Astrocyte of the spinal cord (primary cell): ENCODE measurements at places on chromosomes 16 and 17.

DNA sequence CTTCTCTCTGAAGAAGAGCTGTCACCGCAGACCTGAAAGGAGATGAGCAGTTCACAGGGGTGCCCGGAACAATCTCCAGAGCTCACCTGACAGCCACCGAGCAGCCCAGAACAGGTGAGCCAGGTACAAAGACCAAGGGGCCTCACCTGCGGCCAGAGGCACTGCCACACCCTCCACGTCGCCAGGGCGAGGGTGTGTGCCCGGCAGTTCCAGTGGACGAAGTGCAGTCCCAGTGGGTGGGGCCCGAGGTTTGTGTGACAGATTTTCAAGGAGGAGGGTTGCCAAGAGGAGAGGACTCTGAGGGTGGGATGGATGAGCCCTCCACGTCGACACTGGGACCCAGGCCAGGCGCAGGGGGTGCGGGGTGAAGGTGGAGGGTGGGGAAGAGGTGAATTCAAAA lies 61.7 kb downstream of the SMPD3 start:
- DNase-seq: no peak

DNA sequence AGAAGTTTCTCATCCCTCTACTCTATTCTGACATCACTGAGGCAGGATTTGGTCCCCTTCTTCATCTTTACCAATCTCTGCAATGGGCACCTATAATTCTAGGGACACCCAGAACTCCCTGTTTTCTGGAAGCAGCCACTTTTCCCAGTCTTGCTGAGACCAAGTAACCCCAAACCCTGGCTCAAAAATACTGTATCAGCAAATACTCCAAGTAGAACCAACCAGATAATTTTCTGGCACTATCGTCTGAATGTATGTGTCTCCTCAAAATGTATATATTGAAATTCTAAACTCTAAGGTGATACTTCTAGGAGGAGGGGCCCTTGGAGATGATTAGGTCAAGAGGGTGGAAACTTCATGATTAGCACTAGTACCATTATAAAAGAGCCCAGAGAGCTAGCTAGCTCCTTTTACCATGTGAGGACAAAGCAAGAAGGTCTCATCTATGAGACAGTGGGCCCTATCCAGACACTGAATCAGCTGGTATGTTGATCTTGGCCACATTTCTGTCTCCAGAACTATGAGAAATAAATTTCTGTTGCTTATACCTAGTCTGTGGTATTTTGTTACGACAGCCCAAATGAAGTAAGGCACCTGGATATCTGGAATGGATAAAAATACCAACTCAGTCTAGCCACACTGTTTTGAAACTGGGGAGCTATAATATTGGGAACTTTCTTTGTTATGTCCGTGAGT lies 464.4 kb downstream of the CDH11 start:
- peak; percentile 71 for DNase-seq

DNA sequence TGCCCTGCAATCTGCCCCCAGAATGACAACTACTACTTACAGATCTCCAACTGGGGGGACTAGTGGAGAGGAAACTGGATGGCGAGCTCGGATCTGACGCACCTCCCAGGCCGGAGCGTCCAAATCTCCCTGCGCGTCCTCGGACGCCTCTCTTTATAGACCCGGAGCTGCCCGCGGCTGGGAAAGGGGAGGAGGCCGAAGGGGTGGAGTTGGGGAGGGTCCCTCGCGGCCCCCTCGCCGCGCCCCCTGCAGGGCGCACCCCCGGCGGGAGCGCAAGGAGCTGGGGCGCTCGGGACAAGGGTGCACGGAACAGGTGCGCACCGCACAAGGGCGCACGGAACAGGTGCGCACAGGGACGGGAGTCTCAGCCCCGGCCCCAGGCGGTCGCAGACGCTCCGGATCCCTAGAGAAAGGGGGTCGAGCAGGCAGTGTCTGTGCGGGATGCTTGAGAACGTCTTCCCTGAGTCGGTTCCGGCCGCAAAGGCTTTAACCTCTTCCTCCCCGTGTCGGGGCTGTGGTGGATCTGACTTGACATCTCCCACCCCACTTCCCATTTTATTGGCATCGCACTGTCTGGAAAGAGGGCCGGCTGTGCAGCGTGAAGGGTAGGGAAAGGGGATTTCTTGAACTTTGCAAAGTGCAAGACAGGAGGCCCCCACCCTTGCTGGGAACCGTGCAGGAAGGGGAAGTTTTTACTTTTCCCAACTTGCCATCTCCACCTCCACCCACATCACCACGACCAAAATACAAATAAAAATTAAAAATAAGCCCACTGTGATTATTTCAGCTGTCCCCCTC lies at the start of gene MYH11:
Gene MYH11, minus strand, starts transcription at position 128 of the 798 bp plus-strand sequence. CDS start 18,776 bp downstream, outside the sequence.
- DNase-seq: no peak

GRCh38 chr17:67400193-67400592 lies 23.1 kb downstream of the PITPNC1 start:
- peak; percentile 33 for DNase-seq

GRCh38 chr17:81821603-81822311 lies 11.3 kb downstream of the MCRIP1 start:
- DNase-seq: peak; percentile 34

DNA sequence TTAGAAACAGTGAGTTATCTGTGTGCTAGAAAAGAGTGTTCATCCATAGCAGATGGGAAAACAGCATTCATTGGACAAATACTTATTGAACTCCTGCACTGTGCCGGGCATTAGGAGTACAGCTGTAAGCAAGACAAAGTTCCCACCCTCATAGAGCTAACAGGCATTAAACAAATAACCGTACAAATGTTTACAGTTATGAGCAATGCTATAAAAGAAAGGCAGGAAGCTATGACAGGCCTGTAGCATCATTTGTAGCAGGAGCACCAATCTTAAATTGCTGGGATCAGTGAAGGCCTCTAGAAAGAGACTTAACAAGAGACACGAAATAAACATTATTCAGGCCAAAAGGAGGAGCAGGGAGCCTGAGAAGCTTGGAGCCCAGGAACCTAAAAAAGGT lies 15.6 kb downstream of the SDR42E1 start:
- no peak for DNase-seq

- DNase-seq: no peak
Observed at GRCh38 chr16:9270424-9270823, 179.0 kb downstream of the HAPSTR1 start.

GRCh38 chr17:59680314-59680713 lies 26.9 kb downstream of the PTRH2 start:
- no peak for DNase-seq

DNA sequence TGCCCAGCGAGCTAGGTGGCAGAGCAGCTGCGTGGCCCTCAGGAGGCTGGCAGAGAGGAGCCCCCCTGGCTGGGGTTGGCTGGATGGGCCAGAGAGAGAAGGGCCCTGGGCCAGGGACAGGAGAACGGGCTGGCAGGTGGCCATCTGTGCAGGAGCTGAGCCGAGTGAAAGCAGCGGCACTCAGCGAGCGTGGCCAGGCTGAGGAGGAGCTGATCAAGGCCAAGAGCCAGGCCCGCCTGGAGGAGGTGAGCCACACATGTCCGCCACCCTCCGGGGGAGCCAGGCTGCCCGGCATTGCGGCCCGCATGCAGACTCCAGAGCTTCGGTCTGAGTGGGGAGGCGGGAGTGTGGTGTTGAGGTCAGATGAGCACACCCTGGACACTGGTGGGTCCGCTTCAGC lies 2.1 kb upstream of the RAC3 start:
- DNase-seq: no peak

DNA sequence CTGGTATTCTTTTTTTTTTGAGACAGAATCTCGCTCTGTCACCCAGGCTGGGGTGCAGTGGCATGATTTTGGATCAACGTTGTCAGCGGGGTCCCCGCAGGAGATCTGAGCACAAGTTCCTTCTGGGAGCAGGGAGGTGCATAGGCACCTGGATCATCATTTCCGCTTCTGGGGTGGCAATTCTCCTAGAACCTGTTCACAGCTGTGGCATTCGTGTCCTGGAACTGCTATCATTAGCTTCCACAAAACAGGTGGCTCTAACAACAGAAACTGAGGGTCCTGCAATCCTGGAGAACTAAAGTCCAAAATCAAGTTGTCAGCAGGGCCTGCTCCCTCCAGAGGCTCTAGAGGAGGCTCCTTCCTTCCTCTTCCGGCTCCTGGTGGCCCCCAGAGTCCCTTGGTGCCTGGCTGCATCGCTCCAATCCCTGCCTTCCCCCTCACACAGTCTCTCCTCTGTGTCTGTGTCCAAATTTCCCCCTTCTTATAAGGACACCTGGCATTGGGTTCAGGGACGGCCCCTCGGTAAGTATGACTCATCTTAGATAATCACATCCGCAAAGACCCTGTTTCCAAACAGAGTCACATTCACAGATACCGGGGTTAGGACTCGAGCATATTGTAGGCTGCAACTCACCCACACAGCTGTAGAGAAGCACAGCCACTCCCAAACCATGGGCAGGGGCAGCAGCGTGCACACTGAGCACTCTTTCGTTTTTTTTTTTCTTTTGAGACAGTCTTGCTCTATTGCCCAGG lies 43.5 kb upstream of the KLHDC4 start:
- no peak for DNase-seq

DNA sequence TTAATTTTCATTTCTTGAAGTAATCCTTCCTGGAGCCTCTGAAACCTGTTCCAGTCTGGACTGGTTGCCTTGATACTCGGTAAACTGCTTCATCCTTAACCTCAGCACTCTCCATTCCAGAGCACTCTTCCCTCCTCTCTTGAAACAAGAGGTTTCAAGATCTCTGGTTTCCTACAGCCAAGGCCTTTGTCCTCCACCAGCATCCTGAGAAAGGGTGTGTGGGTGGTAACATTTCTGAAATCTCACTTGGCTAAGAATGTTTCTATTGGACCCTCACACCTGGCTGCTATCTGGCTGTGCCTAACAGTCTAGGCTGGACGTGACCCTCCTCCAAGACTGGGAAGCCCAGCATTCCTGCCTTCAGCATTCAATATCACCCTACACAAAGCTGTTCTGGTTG lies 99.7 kb downstream of the CYTH1 start:
- DNase-seq: no peak

DNA sequence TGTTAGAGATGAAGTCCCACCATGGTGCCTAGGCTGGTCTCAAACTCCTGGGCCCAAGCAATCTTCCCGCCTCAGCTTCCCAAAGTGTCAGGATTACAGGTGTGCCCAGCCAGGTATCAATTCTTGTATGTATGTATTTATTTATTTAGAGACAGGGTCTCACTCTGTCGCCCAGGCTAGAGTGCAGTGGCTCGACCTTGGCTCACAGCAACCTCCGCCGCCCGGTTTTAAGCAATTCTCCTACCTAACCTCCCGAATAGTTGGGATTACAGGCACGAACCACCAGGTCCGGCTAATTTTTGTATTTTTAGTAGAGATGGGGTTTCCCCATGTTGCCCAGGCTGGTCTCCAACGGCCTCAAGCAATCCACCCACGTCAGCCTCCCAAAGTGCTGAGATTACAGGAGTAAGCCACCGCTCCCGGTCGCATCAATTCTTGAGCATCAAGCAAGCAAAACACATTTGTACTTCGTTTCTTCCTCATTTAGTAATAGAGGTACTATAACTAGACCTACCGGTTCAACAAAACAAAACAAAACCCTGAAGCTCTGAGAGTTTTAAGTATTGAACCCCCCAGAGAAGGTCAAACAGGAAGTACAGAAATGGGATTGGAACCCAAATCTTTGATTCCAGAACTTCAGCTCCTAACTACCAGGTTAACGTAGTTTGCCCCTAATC lies 1.0 kb upstream of the ZNF500 start:
- DNase-seq: no peak

- no peak for DNase-seq
Observed at GRCh38 chr16:53068423-53068833, 13.6 kb downstream of the CHD9 start.
